Fibroblast of skin of scalp (primary cell): ENCODE measurements at places on chromosomes 16 and 17.

GRCh38 chr16:48128769-48129168 is 27.0 kb downstream of the ABCC12 start:
- no peak for DNase-seq

- no peak for DNase-seq
These were observed 3.3 kb upstream of the CASKIN1 start for GRCh38 chr16:2199621-2200139.

DNA sequence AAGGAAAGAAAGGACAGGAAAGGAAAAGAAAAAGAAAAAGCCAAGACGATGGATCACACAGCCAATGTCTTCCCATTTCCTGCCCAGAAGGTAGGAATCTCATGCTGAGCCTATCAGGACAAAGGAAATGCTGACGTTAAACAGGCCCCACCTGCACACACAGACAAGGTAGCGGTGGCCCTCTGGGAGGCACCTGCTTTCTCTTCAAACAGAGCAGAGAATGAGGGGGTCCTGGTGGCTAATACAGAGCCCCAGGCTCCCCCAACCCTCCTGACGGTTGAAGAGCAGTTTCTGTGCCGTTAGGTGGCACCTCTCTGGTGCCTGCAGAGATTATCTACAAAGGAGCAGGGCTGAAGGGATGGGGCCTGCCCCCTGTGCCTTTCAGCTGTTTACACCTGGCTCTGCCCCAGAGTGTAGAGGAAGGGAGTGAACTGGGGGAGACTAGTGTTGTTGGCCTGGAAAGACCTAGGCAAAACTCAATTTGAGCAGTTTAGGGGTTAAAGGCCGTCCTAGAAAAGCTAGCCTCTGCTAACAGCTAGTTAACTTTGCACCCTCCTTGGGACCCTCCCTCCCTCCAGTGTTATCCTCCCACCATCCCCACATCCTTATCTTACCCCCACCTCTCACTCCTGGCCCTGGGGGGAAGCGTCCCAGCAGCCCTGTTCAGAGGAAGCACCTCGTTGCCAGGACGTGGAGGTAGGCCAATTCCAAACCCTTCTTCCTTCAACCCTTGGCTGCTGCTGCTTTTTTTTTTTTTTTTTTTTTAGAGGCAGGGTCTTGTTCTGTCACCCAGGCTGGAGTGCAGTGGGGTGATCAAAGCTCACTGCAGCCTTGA is 56.3 kb downstream of the ARHGAP27 start:
- no peak for DNase-seq

DNA sequence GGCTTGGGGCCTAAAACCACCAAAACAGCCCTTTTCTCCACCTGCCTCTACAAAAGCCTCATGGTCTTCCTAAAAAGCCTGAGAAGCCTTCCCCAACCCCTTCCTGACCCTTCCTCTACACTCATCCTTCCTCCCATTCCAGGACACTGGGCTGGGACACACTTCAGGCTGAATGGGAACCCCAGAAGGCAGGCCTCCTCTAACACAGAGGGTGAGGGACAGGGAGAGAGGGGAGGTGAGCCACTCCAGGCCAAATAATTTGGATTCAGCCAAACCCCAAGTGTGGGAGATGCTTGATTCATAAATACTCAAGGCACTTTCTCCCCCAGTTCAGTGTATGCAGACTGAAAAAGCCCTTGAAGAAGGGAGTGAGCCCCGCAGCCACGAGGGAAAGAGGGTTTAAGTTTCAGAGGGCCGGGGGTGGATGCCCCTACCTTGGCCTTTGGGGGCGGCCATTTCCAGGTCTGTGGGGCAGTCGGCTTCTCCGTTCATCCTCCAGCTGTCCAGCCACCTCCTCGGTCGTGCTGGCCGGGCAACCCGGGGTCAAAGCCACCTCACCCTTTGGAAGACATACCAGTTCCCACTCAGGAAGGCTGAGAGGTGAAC is 1.6 kb downstream of the UBTF start:
- DNase-seq: no peak

GRCh38 chr17:67994817-67995569 is 1.3 kb downstream of the C17orf58 start:
- peak; percentile 54 for DNase-seq

DNA sequence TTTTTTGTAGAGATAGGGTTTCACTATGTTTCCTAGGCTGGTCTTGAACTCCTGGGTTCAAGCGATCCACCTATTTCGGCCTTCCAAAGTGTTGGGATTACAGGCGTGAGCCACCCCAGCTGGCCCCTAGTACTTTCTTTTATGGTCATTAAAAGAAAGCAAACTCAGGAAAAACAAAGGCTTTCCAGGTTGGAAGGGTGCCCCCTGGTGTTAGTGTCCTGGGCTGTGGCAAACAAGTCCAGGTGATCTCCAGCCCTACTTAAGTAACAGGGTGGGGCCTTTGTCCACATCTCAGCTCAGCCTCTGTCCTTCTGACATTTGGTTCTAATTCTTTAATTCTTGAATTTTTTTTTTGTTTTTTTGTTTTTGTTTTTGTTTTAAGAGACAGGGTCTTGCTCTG is 6.9 kb downstream of the IGFBP4 start:
- DNase-seq: no peak

- no peak for DNase-seq
These were observed 213.4 kb downstream of the SLC39A11 start for GRCh38 chr17:72878975-72879660.

- no peak for DNase-seq
These were observed 99.0 kb downstream of the PRKCA start for GRCh38 chr17:66401364-66401763.

- DNase-seq: no peak
These were observed 643 bp downstream of the NOTUM start for GRCh38 chr17:81960130-81960958.

GRCh38 chr17:74271901-74272561 is 2.0 kb upstream of the DNAI2 start:
- no peak for DNase-seq

- peak; percentile 34 for DNase-seq
These were observed at the start of gene C1QTNF1 for GRCh38 chr17:79023886-79024771. C1QTNF1 (plus strand) TSS chr17:79024169; CDS start chr17:79043969, 19,800 bp downstream.

DNA sequence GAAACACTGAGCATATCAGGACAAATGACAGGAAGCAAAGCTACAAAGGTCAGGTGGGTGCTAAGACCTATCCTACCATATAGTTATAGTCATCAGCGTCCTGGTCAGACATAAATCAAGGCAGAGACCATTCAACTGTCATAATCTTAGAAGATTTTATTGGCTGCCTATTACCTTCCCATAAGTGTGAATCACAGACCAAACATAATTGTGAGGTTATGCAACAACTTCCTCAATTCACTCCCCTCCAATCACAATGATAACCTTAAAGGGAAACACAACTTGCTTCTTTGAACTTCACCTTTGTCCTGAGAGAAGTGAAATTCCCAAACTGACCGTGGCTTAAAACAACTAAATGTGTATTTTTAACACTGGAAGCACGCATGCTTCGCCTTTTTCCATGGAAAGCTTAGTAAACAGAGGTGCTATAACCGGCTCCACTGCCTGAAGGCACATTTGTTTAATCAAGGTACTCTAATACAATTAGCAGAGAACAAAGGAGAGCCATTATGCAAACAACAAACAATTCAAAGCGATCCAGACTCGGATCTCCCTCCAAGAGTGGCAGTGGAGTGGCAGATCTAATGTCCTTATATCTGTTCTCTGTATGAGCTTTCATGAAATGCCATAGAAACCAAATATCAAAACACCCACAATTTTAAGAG is 84.9 kb downstream of the TMEM114 start:
- DNase-seq: no peak

DNA sequence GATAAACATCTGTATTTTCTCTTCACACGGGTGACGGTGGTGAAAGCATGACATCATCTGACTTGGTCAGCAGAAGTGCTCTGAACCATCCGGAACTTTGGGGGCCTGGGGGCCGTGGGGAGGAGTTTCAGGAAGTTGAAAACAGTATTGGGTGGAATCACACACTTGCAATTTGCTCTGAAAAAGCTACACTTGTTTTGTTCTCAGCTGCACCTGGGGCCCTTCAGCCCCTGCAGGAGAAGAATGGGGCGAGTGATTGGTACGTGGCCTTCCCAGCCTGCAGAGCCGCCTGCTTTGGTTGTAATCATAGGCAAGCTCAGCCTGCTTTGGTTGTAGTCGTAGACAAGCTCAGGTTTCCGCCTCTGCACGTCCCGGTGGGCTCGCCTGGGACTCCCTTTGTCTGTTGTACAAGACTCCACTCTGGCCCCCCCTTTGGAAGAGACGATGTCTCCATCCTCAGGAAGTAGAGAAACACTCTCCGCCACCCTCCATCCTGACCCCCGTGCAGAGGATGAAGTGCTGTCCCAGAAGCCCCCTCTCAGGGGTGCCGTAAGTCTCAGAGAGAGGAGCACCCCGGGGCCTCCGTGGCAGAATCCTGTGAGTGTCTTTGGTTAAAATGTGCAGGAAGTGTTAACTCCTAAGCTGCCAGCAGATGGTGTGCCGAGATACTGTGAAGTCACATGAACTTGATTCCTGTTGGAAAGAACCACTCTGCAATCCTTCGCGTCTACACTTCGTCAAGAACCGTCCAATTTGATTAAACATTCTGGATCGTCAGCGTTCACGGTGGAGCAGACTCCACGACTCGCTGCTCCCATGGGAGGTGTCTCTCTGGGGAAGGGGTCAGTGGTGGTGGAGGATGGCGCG is 5.4 kb downstream of the BANP start:
- peak; percentile 77 for DNase-seq

DNA sequence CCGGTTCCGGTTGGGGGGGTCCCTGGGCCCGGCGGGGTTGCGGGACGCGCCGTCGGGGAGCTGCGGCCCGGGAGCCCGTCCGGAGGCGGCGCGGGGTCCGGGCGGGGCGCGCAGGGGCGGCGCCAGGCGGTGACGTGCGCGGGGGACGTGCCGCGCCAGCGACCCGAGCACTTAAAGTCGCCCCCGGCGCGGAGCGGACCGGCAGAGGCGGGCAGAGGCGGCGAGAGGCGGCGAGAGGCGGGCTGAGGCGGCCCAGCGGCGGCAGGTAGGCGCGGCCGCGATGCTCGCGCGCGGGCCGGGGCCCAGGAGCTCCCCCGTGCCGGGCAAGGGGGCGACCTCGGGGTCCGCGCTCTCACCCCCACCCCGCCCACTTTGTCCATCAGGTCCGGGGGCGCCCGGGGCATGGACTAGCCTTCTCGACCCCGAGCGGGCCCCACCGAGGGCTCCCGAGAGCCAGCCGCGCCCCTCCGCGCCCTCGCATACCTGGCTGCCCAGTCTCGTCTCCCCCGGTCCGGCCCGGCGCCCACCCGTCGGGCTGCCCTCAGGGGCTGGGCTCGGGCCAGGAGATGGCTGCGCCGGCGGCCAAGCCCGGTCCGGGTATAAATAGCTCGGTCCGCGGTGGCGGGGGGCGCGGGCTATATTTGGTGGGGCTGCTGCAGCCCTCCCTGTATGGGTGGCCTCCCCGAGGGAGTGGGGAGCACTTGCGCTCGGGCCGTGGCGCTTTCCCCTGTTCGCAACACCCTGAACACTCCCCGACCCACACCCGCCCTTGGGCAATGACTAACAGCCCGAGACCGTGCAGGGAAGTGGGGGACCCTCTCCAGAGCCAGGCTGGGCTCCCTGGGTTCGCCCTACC is at the start of gene SLC16A3:
TSS of gene SLC16A3 (plus strand) at position 201 of the 856 bp plus-strand sequence. CDS start 6,967 bp downstream, outside the sequence.
- peak; percentile 85 for DNase-seq

- DNase-seq: no peak
These were observed 26.0 kb upstream of the ERN1 start for GRCh38 chr17:64155751-64156544.

DNA sequence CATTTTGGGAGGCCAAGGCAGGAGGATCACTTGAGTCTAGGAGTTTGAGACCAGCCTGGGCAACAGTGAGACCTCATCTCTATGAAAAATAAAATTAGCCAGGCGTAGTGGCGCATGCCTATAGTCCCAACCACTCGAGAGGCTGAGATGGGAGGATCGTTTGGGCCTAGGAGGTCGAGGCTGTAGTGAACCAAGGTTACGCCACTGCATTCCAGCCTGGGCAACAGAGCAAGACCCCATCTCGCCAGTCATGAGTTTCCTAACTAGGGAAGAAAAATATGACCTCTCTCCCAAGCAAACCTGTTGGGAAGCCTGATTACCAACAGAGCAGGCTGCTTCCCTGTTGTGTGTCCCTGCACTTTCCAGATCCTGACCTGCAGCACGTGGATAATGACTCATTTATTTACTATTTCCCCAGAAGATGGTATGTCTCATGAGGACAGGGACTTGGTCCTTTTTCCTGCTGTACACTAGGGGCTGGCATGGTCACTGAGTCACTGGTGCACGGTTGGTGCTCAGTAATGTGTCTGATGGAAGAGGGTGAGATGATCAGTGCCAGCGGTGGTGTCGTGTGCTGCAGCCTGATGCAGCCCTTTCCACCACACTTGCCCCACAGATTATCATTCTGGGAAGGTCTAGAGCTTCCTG is 30.8 kb downstream of the NMT1 start:
- DNase-seq: peak; percentile 31

DNA sequence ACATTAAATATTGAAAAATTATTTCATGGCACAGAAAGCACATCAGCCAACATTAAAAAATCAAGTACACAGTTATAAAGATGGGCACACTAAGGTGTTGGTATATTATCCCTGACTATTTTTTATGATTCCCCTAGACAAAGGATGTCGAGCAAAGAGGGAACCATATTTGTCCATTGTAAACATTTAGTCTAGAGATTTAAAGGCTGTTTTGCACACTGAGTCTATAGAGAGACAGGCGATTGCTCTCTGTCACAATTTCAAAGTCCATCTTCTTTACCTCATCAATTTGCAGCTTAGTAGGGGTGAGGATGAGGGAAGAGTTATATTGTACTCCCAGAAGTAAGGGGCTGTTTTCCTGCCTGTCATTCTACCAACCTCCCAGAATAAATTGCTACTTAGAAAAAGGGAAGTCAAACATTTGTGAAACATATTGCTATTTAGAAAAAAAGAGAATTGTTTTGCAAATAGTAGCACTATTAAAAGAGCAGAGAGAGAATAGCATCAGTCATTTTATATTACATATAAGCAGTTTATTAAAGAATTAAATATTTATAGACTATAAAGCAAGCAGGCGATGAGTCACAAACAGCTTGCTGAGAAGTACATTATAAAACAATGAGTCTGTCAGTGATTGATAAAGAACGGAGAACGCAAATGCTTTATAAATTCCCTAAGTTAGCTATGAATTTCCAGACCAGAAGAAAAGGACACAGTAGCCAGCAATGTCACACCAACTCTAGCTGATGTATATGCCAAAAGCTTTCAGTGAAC is 270.6 kb upstream of the PMFBP1 start:
- no peak for DNase-seq

- no peak for DNase-seq
These were observed 7.1 kb downstream of the CLTC start for GRCh38 chr17:59626756-59627155.

DNA sequence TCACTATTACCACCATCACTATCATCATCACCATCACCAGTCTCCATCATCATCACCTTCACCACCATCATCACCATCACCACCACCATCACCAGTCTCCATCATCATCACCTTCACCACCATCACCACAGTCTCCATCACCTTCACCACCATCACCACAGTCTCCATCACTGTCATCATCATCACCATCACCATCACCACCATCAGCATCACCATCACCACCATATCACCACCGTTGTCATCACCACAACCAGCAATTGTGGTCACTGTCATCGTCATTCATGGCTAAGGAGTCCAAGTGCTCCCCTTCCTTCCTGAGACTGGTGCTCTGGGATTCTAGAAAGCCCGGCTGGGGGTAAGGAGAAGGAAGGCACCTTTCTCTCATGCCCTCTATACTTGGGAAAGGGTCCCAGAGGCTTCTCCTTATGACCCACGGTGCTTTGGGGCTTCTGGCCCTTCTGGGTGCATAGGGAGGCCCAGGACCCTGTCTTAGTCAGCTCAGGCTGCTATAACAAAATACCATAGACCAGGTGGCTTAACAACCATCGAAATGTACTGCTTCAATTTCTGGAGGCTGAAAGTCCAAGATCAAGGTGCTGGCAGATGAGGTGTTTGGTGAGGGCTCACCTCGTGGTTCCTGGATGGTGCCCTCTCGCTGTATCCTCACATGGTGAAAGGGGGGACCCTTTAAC is 93.4 kb upstream of the GSE1 start:
- DNase-seq: no peak
